Stimulated activated CD4-positive, alpha-beta T cell treated with anti-CD3 and anti-CD28 coated beads, TNF-alpha, amount 100 ng/mL, for 1 hour (primary cell): ENCODE measurements at places on chromosomes 16 and 17.

- DNase-seq, result no peak
These were observed 326.5 kb downstream of the HAPSTR1 start for GRCh38 chr16:9417898-9418297.

- no peak for DNase-seq
These were observed 475.7 kb downstream of the SHISA9 start for GRCh38 chr16:13377143-13377542.

- no peak for DNase-seq
These were observed 52.6 kb upstream of the MAP3K14 start for GRCh38 chr17:45369421-45369820.

DNA sequence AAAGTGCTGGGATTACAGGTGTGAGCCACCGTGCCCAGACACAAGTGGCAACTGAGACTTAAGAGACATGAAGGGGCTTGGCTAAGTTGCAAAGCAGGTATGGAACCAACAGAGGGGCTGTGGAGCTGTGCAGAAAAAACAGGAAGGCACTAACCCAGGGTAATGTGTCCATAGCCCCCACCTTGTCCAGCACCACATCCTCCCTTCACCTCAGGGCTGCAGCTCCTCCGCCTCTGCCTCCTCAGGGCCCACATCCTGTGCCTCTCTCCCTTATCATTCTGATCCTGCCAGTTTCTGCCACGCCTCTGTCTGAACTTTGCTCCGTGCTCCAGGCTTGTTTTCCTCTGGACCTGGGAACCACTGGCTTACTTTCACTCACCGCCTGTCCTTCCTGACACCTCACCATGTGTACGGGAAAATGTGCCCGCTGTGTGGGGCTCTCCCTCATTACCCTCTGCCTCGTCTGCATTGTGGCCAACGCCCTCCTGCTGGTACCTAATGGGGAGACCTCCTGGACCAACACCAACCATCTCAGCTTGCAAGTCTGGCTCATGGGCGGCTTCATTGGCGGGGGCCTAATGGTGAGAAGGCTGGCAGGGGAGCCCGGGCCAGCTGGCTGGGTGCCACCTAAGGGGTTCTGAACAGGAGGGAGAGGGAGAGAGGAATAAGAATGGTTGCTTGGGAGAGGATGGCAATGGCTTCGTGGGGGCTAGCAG, at the start of gene TM4SF5:
Gene TM4SF5, plus strand, starts transcription at position 368 of the 716 bp plus-strand sequence. Its CDS starts 37 bp downstream, at position 405.
- no peak for DNase-seq

DNA sequence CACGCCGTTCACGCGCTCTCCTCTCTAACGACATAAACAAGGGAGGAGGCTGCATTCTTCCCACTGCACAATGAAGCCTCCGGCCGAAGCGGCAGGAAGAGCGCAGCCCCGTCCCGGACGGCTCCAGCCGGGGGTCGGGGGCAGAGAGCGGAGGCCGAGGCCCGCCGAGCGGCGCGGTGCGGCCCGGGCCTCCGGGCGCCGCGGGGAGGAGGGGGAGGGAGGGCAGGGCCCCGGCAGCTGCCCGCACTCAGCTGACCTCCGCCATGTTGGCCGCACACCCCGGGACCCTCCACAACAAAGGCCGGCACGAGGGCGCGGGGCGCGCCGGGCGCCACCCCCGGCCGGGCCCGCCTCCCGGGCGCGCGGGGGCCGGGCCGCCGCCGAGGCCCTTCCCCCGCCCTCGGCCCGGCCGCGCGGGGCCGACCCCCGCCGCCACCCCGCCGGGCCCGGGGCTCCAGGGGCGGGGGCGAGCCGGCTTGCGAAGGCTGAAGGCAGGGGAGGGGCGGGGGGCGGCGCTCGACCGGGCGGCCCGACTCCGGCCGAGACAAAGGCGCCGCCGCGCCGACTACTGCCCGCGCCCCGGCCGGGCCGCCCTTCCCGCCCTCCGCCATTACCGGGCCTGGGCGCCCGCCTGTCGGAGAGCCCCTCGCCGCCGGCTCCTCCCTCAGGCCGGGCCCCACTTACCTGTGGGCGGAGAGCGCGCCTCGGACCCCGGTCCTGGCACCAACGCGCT, 527 bp downstream of the SIAH1 start:
- DNase-seq, result no peak

- DNase-seq, result no peak
These were observed 3.3 kb downstream of the CLDN7 start for GRCh38 chr17:7258731-7259554.

- no peak for DNase-seq
These were observed 3.1 kb upstream of the RGS9 start for GRCh38 chr17:65134035-65134434.

DNA sequence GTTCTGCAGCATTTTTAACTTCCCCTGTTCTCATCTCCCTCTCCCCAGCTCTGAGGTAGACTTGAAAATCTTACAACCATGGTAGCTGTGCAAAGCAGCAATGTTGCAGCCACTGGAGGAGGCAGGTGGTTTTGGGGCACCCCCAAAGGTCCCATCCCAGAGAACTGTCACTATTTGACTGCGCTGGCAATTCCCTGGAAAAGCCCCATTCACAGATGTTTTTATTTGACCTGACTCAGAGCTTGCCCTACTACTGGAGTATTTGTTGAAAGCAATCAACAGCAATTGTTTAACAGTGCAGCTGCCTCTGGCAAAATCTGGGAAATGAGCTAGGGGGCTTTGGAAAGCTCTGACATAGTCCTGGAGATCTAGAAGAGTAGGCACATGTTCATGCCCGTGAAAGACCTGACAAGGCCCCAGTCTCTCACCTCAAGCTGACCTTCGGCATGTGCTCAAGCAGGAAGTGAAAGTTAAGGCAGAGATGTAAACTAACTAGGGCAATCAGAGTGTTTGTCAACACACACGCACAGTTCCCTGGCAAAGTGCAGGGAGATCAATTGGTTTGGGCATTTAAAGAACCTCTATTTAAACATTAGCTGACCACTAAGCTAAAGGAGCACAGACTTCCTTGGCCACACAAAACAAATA, 19.7 kb upstream of the PIK3R5 start:
- no peak for DNase-seq

- no peak for DNase-seq
These were observed 459.9 kb upstream of the EEF2KMT start for GRCh38 chr16:5557448-5557847.

DNA sequence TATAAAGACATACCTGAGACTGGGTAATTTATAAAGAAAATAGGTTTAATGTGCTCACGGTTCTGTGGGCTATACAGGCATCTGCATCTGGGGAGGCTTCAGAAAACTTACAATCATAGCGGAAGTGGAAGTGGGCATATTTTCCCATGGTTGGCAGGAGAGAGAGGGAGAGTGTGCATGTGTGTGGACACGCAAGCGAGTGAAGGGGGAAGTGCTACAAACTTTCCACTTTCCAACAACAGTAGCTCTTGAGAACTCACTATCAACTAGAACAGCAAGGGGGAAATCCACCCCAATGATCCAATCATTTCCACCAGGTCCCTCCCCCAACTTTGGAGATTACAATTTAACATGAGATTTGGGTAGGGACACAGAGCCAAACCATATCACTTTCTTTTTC, 11.1 kb downstream of the TAOK1 start:
- no peak for DNase-seq

DNA sequence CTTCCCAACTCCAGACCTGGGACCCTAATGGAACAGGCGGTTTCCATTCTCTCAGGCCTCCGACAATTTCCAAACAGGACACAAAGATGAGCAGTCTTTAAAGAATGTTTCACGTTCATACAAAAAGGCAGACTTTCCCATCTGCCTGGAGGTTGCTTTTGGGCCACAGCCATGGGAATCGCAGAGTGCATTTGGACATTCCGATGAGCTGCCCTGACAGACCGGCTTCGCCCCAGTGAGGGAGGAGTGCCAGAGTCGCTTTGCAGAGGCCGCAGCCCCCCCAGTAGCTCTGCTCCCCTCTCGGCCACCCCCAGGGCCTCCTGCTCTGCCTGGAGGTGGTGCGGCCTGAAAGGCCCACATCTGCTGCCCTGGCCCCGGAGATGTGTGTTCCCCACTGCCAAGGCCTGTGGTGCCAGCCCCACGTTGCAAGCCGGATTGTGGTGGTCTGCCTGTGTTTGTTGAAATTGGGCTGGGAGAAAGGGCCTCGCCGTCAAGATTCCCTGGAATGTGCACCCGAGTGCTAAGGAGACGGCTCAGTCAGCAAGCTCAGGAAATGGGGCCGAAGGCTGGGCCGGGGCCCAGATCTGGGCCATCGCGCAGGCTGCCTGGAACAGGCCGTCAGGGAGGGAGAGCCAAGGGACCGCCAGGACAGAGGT, 89.8 kb downstream of the C16orf95 start:
- DNase-seq, result no peak

DNA sequence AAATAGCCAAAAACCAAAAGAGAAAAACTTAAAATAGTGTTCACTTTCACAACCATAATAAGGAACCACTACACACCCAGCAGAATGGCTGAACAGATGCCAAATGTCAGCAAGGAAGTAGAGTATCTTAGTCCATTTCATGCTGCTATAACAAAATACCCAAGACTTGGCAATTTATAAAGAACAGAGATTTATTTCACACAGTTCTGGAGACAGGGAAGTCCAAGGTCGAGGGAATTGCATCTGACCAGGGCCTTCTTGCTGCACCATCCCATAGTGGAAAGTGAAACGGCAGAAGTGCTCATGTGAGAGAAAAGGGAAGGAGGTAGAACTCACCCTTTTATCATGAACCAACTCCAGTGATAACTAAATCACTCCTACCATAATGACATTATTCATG, 33.8 kb upstream of the CCL22 start:
- DNase-seq, result no peak

GRCh38 chr17:8506145-8506544, 70.5 kb downstream of the NDEL1 start:
- no peak for DNase-seq

- DNase-seq, result no peak
These were observed 531 bp upstream of the HASPIN start for GRCh38 chr17:3723188-3723555.

DNA sequence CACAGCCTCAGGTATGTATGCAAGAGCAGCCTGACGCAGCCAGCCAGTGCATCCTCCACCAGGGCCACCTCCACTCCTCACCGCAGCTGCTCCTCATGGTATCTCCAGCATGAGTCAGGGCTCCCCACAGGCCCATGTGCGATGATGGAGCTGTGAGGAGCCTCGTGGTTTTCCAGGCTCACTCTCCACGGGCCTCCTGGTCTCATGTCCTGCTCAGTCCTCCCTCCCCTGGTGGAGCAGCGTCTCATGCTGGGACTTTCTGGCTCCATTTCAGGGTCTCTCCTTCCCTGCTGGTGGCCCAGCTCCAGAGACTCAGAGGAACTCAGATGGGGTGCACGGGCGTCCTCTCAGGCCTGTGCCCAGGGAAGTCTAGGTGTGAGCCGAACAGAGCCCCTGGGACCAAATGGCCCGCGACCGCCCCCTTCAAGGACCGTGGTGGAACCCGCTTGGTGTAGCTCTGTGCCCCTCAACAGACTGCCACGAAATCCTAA, 70.4 kb downstream of the METRNL start:
- DNase-seq, result no peak

DNA sequence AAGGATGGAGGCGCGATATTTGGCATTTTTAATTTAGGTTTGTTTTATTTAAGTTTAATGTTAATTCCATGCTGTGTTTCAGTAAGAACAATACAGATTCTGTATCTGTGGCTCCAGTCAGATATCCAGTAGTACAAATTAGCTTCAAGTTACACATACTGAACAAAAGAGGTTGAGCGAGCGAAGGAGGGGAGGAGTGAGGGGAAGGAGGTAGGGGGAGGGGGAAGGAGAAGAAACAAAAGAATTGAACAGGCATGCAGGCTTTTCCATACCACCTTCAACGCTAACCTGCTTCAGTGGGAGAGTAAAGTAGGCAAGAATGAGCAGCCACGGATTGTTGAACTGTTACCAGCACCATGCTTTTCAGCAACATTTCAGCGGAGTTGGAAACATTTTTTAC, 55.5 kb downstream of the YWHAE start:
- DNase-seq, result no peak

- no peak for DNase-seq
These were observed 35.5 kb downstream of the UBN1 start for GRCh38 chr16:4882633-4883285.

- no peak for DNase-seq
These were observed 6.9 kb upstream of the SLC13A2 start for GRCh38 chr17:28466521-28467048.

DNA sequence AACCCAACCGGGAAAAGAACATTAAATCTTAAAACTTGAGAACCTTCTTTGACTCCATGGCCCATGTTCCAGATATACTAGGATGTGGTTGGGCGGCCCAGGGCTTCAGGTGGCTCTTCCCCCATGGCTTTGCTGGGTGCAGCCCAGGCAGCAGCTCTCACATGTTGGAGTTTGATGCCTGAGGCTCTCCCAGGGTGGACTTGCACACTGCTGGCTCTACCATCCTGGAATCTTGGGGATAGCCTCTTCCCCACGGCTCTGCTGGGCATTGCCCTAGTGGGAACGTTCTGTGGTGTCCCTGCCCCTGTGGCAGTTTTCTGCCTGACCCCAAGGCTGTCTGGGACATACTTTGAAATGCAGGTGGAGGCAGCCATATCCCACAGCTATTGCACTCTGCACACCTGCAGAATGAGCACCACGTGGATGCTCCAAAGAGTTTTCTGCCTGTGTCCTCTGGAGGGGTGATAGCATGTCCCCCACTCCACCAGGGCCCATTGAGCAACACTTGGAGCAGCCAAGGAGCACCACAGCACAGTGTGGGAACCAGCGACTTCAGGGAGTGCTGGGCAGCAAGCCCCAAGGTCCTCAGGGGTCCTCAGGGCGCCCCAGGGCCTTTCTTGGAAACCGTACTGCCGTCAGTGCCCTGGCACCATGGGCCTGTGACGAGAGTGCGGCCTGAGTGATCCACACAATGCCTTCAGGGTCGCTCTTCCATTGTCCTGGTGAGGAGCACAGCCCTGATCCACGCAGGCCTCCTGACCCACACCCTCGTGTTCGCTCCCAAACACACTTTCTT, 70.8 kb downstream of the GOSR1 start:
- no peak for DNase-seq

DNA sequence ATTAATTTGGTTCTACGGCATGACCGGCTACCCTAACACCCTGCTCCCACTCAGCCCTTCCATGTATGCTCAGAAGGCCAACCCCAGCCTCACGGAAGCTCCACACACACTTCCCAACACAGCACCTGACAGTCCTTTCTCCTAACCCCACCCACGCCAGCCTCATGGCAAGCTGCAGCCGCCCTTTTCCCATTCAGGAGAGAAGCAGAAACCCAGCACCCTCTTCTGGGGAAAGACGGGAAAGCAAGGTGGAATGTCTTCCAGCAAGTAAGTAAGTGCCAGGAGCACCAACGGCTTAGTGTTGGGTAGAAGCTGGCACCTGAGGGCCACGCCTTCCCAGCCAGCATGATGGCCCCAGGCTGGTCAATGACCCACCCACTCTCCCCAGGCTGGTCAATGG, 32.1 kb downstream of the ABR start:
- DNase-seq, result no peak

DNA sequence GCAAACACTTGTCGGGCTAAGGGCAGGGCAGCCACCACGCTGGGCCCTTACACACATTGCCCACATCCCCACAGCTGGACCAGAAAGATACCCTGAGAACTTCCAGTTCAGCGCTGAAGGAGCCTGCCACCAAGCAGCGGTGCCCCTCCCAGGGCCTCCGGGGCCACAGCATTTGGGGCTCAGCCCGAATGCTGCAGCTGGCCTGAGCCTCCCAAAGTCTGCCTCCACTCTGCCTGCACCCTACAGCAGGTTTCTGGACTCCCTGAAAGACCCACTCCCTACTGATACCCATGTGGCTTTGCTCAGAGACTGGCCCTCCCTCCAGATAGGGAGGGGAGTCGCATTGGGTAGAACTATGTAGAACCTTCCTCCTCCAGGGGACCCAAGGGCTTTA, 1.5 kb downstream of the MCRIP1 start:
- DNase-seq, result no peak

- no peak for DNase-seq
These were observed 512.4 kb downstream of the CDH13 start for GRCh38 chr16:83138976-83139690.
